ENCODE measurements at places on chromosomes 7 and 10. TPM values are rescaled to one million over a fixed set of nuclear protein-coding genes. Genes with fewer than 3 reads are reported as not detected.

DNA sequence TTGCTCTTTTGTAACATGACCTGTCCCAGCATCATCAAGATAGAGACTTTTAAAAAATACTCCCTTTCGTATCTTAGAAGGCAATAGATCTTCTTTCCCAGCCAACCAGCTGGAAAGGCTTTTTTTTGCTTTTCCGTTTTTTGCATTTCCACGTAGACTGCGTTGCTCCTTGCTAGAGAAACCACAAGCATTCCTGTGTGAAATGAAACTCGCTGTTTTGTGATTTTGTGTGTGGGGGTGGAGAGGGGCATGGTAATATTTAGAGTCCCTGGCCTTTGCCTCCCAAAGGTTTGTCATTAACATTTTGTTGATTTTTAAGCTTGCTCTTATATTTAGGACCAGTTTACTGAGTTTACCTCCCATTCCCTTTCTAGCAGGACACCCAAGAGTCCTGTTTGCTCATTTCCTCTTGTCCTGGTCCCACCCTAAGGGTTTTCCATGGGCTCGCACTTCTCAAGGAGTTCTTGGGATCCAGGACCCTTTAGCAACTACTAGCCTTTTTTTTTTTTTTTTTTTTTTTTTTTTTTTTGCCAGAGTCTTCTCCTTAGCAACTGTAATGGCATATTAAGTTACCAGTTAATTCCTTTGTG, 243.6 kb downstream of the BICC1 start:
- DNase-seq = no peak

GRCh38 chr7:128059143-128059988, 28.1 kb upstream of the LRRC4 start:
- no peak for DNase-seq

GRCh38 chr7:34155220-34155908, 250.0 kb downstream of the BMPER start:
- DNase-seq = peak; percentile 23

The IFIT2 gene
- 1.3 TPM for total RNA-seq

The SUN3 gene
- not detected for total RNA-seq

DNA sequence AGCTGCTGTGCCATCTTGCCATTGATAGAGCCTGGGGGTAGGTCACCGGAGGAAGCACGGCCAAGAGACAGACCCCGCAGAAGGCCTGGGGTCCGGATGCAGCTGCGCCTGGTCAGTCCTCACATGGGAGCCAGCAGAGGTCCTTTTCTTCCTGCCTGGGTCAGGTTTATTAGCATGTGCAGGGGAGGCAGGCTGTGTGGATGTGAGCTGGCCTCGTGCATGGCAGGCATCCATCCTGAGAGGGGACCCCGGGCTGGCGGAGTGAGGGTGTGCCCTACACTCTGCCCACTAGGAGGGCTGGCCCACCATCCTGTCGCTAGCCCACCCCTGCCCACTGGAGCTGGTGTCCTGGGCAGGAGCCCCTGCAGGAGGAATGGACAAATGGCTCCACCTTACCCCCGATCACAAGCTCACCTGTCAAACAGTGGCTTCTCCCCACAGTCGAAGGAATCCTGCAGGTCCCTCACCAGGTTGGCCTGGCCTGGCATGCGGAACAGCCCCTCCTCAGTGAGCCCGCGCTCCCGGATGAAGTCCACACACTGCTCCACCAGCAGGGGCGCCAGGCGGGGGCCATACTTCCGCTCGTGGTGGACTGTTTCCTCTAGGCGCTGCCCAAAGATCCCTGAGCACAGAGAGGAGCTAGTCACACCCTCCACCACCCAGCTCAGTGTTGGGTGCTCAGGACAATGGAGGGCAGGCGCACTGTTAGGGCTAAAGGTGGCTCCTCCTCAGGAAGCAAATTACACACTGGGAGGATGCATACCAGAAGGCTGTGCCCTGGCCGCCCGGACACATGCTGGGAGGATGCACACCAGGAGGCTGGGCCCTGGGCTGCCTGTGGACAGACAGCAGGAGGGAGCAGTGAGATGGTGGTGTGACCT, 145.4 kb downstream of the ARHGAP22 start:
- DNase-seq = no peak

The MEST gene
- total RNA-seq = not detected

DNA sequence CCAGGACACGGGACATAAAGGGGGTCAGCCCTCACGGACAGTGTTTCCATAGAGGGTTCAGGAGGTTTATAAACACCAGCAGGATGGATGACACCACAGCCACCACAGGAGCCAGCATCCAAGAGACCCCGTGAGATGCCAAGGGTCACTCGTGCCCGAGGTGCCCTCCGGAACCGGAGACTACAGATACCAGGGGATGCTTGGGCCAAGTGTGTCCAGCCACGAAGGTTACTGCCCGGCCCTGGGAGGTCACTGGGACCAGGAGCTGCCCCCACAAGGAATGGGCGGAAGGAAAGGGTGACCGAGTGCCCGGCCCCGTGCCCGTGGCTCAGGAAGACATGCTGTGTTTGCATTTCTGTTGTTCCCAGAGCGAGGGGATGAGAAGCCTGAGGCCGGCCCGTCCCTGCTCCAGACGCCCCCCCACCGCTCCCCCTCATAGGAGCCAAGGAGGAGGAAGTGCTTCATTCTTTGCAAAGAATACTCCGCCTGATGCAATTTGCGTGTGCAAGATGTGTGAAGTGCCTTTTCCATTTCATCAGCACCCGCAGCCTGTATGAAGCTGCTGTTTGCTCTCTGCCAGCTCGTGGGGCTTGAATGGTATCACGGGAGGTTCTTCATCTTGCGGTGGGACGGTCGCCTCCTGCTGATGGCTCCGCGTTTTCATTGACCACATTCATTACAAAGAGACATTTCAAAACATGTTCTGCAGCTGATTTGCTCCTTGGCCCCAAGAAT, 176.4 kb downstream of the ELFN1 start:
- DNase-seq = no peak

GRCh38 chr7:128395748-128396147, 14.0 kb downstream of the IMPDH1 start:
- DNase-seq = no peak

DNA sequence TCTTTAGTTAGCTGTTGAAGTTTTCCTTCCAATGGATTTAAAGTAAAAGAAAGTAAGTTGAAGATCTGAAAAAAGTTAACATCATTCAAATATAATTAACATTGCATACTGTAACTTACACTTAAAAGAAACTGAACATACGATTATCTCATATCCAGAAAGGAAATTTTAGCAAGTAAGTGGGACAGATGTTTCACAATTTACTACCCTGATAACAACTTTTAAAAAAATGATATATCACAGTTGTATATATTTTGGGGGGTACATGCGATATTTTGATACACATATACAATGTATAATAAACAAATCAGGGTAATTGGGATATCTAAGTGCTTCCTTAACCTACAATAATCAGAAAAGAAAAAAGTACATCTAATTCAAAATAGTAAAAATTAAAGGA, 44.2 kb downstream of the ASZ1 start:
- no peak for DNase-seq

The UTF1 gene
- not detected for total RNA-seq

DNA sequence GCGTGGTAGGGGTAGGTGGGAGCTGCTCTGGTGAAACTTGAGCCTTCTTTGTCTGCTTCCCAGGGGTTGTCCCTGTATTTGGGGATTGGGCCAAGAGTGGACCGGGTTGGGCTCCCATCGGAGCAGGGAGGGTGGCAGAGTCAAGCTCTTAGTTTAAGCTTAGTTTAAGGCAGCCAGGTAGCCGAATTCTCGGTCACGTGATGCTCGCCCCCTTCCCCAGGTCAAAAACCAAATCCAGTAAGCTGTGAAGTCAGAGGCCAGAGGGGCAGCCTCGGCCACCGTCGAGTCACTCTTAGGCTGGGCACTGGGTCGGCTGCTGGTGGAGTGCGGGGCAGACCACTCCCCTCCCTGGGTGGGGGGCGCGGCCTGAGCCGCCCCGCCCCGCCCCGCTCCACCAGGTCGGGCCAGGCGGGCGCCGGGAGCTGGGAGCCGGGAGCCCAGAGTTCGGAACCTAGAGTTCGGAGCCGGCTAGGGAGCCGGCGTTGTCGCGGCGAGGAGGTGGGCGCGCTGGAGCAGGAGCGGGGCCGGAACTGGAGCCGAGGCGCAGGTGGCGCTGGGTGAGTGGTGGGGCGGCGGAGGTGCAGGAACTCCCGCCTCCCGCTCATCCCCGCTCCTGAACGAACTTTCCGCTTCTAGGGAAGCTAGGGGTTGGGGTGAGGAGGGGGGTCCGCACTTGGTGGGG, 2.8 kb upstream of the LZTS2 start:
- peak; percentile 77 for DNase-seq

The IRF5 gene
- total RNA-seq = 2.2 TPM

DNA sequence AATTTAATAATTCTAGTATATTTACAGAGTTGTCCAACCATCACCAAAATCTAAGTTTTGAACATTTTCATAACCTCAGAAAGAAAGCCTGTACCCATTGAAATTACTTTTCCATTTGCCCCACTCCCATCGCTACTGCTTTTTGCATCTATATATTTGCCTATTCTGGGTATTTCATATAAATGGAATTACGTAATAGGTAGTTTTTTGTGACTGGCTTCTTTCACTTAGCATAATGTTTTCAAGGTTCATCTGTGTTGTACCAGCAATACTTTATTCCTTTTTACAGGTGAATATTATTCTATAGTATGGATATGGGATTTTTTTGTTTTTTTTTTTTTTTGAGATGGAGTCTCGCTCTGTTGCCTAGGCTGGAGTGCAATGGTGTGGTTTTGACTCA, 22.6 kb downstream of the KIF11 start:
- DNase-seq = no peak

DNA sequence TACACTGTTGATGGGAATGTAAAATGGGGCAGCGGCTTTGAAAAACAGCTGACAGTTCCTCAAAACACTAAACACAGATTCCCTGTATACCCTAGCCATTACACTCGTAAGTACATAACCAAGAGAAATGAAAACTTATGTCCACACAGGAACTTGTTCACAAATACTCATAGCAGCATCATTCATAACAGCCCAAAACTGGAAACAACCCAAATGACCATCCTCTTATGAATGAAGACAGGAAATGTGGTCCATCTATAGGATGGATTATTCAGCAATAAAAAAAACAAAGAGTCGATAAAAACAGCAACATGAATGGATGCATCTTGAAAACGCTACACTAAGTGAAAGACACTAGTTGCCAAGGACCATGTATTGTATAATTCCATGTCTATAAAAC, 23.7 kb downstream of the NMT2 start:
- DNase-seq = no peak

DNA sequence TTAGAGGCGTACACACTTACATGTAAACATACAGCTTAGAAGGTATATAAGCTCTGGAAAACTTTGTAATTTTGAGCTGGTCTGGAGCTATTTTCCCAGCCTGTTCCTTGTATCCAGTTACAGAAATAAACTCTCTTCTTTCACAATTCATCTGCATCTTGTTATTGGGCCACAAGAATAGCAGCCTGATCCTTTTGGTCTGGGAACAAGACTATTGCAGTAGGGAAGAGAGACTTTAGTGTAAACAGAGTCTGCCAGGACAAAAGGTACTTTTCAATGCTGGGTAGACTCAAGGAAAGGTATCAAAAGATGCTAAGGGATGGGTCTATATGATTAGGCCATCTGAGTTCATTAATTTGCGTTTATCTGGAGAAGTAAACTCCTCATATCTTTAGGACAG, 728.3 kb downstream of the TYW1 start:
- DNase-seq = no peak

The ZNF425 gene
- under 0.01 TPM for total RNA-seq

The WDFY4 gene
- total RNA-seq = 4.1 TPM

The TECTB gene
- not detected for total RNA-seq

- DNase-seq = no peak
Observed at GRCh38 chr10:29859521-29860130, 199.8 kb downstream of the JCAD start.

DNA sequence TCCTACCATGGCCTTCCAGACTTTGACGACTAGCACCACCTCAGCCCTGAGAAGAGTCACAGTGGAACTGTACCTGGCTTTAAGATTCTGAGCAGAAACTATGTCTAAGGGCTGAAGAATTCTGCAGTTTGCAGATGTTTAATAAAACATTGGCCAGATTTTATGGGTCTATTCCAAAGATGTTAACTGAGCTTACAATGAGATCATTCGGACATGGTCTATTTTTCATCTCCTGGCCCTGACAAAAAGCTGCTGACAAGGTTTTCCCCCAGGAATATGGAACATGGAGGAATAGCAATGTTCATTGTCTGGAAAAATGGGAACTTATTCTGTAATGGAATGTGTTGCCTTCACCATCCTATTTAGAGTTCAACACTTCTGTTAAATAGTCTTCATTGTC, 66.4 kb downstream of the PTF1A start:
- DNase-seq = no peak

GRCh38 chr7:25854608-25855497, 297.1 kb upstream of the NFE2L3 start:
- no peak for DNase-seq

The FAM25A gene
- not detected for total RNA-seq

DNA sequence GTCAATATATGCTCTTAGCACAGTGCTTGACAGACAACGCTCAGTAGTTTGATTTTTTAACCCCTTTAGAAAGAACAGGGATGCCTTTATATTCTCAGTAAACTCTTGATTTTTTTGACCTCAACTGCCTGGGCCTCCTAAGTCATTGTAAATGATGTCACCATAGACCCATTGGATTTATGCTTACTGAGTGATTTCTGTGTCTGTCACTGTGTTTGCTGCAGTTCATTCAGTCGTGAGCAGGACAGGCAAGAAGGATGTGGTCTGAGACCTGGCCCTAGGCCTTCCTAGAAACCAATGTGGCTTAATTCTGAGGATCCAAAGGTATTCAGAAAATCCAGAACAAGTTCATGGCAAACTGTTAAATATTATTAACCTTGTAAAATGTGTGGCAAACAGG, 868.1 kb downstream of the XPNPEP1 start:
- DNase-seq = no peak

The ASB10 gene
- total RNA-seq = not detected

Measured in stomach (tissue), 19 donors.